ENCODE measurements at places on chromosomes 7 and 10.

GRCh38 chr10:615583-616152, 73.8 kb downstream of the DIP2C start:
- peak; percentile 86 for DNase-seq

GRCh38 chr7:134905375-134905774, 80.9 kb upstream of the AGBL3 start:
- peak; percentile 79 for DNase-seq

DNA sequence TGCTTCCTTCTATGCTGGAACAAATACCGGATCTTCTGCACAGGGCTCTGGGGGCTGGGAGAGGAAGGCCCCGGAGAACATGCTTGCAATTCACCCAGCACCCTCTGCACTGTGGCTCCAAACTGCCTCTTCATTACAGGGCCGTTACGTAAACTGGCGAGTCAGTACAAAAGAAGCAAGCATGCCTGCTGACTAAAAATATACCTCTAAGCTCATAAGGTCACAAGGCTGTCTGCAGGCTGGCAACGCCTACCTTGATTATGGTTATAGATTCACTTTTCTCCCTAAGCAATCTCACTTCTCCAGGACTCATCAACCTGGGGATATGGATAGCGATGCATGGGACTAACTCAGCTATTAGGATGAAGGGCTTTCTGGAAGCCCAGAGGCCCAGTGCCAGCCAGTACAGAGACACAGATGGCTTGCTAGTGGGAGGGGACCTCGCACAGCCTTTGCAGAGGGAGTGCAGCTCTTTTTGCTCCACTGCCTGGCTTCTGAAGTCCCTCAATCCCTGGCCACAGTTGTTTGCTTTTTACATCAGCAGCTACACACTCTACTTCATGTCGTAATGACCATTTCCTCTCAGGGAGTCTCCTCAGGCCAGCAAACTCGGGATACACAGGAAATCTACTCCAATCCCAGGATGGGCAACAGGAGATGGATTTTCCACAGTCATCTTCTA, 96.1 kb downstream of the SH3PXD2A start:
- DNase-seq, result peak; percentile 75

DNA sequence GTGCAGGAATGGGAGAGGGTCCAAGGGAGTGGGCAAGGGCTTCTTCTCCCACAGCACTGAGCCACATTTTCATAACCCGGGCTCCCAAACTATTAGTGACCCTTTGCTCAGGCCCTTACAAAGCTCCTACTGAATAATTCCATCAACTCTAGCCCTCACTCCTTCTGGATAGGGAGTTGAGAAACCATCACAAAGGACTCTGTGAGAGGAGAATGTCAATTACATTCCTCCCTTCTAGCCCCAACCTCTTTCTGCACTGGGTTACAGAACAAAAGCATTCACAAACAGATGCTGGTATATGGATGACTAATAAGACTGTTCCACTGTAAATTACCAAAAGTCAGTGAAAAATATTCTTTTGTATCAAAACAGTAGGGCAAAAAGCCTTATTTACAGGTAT, 203.7 kb downstream of the SORCS1 start:
- DNase-seq, result no peak

GRCh38 chr7:99027841-99028240, 116.1 kb downstream of the SMURF1 start:
- DNase-seq, result no peak

GRCh38 chr10:8146650-8147049, 92.2 kb downstream of the GATA3 start:
- DNase-seq, result no peak

- no peak for DNase-seq
These were observed 10.2 kb downstream of the EPHB4 start for GRCh38 chr7:100817097-100817496.

- DNase-seq, result no peak
These were observed 87.7 kb downstream of the ZNF438 start for GRCh38 chr10:30944005-30944404.

DNA sequence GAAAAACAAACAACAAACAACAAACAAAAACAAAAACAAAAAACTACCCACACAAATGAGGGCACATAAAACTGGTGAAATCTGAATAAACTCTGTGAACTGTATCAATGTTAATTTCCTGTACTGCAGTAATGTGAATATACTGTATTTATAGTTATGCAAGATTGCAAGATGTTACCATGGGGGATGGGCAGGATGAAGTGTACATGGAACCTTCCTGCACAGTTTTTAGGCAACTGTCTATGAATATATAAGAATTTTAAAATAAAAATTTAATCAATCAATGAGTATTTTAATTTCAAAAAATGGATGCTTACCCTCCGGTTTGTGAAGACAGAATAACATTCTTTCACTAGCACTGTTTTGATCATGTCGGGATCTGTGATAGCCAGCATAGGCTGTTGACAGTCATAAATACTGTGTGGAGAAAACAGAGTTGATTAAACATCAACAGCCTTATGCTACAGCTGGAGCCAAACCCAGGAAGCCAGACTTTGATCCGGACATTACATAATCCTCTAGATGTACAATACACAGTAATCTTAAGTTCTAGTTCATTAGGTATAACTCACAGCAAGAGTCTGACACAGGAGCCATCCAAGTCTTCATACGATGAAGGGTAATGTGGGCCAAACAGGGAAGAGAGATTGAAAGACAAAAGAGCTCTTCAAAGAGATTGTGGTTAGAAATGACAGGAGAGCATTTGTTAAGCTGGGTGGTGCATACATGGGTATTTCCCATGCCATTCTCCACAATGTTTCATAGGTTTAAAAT, 14.8 kb downstream of the CYP3A7 start:
- DNase-seq, result no peak

DNA sequence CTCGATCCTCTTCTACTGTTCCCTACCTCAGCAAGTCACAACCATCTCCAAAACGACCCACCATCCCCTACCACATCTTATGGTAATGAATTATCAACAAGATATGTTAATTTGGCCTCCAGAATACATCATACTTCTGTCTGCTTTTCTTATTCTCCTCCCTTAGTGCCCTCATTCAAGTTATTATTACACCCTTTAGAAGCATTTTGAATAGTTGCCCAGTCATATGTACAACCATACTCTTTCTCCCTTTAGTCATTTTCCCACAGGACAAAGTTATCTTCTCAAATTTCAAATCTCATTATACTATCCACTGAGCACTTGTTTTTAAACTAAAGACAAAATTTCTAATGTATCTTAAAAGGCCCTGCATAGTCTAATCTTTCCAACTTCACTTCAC, 71.0 kb downstream of the GNAT3 start:
- peak; percentile 35 for DNase-seq

GRCh38 chr10:103884681-103885139, 29.3 kb upstream of the SH3PXD2A start:
- peak; percentile 68 for DNase-seq

- peak; percentile 64 for DNase-seq
These were observed 195.6 kb downstream of the CUX1 start for GRCh38 chr7:102012941-102013461.

DNA sequence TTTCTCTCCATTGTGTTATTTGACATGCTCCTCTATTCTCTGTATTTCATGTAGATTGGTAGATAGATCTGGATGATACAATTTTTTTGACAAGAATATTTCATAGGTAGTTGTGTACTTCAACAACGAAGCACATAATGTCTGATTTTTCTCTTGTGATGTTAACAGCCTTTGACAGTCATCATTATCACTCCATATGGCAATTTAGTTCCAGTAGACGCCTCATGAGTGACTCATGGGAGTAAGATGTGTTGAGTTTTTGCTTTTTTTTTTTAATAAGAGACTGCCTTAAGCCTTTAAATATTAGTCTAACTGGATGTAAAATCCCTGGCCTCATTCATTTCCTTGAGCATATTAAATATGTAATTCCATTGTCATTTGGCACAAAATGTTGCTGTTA, 123.5 kb upstream of the ZNF32 start:
- DNase-seq, result peak; percentile 14

GRCh38 chr7:33773053-33773452, 132.3 kb upstream of the BMPER start:
- DNase-seq, result peak; percentile 36

DNA sequence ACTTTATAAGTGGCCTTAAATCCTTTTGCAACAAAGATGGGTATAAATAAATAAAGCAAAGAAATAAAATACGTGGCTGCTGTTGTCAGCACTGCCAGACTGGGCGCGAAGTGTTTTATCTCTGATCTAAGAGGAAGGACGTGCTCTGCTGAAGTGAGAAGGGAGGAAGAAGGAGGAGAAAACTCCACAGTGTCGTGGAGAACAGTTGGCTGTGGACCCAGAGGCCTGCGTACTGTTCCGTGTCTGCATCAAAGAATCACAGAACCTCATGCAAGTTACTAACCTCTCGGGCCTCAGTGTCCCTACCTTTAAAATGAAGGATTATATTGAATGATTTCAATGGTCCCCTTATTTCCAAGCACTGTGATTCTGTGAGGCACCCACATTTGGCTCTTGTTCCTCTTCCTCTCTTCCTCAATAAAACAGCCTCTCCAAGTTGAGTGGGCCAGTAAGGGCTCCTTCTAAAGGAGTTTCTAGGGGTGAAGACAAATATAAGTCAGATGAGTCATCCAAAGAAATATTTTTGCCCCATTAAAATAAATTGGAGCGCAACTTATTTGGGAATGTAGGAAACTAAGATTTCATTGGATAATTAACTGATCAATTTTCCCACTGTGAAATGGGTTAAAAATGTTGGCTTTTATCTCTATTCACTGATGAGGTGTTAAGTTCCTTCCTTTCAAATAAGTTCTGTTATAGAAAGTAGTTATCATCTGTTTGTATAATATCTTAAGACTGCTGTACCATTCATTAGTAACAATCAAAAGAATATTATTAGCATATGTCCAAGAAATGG, 126.9 kb upstream of the EFCAB10 start:
- no peak for DNase-seq

GRCh38 chr7:30313348-30313747, 29.0 kb downstream of the ZNRF2 start:
- no peak for DNase-seq

DNA sequence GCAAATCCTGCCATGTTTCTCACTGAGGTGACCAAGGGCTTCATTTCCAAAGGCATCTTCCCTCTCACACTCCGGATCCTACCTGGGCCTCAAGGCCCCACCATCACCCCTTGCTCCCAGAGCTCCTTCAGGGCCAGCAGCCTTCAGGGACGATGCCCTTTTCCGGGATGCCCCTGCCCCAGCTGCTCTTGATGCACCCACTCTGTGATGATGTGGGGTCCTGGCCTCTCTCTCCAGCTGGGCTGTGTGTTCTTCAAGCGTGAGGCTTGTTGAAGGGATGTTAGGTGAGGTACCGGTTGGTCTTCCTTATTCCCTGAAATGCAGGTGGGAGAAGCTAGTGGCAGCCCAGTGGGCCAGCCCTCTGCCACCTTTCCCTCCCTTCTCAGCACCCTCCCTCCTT, 18.4 kb upstream of the SLC18A2 start:
- no peak for DNase-seq

- no peak for DNase-seq
These were observed 54.3 kb downstream of the CHN2 start for GRCh38 chr7:29248713-29249382.

GRCh38 chr10:117266812-117267211, 25.9 kb downstream of the SLC18A2 start:
- no peak for DNase-seq

DNA sequence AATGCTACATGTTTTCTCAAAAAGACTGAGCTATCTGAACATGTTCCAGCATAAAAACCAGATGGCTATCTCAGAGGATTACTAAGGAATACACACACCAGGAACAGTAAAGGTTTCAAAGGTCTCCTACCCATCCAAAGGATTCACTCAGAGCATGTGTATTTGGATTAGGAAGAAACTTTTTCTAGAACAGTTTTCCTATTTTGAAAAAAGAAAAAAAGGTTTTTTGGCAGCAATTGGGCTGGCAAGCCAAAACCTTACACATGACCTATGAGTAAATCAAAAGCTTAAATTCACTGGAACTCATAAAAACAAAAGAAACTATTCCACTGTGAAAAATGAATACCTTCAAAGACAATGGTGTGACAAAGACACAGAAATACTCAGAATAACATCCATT, 9.6 kb downstream of the TPK1 start:
- DNase-seq, result peak; percentile 1

GRCh38 chr7:155349601-155350331, 52.1 kb downstream of the INSIG1 start:
- no peak for DNase-seq

DNA sequence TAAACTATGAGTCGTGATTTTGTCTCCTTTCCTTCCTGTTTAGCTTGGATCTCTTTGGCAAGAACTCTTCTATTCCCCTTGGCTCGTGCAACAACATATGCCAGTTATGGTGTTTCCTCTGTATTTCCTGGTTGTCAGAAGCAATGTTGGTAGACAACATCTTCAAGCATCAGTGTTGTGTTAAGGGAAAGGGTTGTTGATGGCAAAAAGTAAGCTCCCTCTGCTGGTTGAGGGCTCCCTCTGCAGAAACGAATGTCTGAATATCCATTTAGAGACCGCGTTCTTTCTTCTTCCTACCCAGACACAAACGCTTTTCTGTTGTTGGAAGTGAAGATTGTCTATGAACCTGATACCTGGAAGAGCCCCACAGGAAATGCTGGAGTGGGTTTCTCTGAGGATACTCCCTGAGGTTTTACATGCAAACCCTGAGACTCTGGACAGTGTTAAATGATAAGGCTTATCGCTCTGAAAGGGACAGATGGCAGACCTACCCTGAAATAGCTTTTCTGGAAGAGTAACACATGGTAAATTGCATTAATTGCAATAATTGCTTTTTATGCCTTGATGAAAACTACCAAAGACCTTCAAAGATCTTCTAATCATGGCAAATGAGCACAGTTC, 23.5 kb upstream of the C1QL3 start:
- DNase-seq, result peak; percentile 32

DNA sequence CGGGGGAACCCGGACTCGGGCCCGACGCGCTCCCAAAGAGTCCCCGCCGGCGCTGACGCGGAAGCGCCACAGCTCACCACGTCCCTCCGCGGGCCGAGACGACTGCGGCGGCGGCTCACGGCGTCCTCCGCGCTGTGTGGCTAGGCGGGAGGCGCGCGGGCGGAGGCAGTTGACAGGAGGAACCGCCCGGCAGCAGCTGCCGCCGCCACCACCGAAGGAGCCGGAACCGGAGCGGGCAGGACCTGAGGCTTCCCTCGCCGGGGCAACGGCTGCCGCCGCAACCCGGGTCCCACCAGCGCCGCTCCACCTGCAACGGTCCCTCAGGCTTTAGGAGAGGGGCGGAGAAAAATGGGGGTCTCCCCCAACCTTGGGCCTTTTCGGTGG, 334 bp downstream of the ZNF800 start:
- DNase-seq, result peak; percentile 64

DNA sequence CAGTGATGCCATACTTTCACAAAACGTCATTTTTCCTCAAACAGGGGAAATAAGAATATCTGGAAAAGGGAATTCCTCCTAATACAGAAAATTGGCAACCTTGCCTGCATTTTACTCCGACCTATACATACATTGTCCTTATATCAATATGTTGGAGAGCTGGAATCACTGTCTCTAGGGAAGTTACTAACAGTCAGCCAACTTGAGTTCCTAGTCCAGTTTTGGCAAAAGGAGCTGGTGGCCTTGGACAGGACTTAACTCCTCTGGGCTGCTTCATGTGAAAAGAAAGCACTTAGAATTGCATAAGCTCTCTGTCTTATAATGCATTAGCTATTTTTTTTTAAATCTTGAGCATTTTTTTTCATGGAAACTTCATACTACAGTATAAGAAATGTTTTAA, 174.2 kb upstream of the HGF start:
- DNase-seq, result no peak

Data from fibroblast of skin of scalp (primary cell).